ENCODE measurements at places on chromosomes 13 and 19. TPM values are rescaled to one million over a fixed set of nuclear protein-coding genes. Genes with fewer than 3 reads are reported as not detected.
A peak's percentile ranks its signal among the peaks of the same experiment; 100 is the strongest.

The INSR gene
- 11.7 TPM for total RNA-seq

The ZNF491 gene
- total RNA-seq = 1.6 TPM

The CFAP97D2 gene
- total RNA-seq = not detected

The RPS19 gene
- total RNA-seq = 296 TPM

The IGSF23 gene
- not detected for total RNA-seq

The SYNGR4 gene
- not detected for total RNA-seq

The NRTN gene
- not detected for total RNA-seq

The MLNR gene
- total RNA-seq = not detected

The PIBF1 gene
- 15.2 TPM for total RNA-seq

DNA sequence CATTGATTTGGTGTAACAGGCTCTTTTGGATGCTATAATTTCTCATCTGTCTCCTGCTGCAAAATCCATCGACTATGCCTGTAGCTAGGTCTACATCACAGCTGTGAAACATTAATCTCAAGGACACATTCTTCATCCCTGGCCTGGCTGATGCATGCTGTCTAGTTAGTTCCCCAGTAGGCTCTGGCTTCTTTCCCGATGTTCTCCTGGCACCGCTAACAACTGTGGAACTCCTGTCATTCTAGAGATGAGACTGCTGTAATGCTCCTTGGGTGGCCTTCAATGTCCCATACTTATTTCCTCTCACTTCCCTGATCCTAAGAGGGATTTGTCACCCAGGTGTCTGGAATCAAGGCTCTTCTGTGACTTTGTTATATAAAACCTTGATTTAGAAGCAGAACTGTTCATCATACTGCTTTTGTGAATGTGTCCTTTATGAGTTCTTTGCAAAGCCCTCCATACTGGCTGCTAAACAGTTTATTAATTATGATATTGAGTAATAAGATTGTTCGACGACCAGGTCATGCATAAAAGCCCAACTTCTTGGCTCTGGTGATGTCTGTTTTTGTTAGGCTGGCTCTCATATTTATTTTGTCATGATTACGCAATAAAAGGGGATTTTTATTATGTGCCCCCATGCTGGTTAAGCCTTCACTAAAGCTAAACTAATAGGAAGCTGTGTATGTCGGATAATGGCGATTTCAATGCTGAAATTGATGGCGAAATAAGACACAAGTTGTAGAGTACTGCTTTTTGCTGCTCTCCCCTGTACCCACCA lies 227.5 kb downstream of the DCT start:
- no peak for DNase-seq
- H3K4me1 ChIP-seq = peaks cover 19% of the 10 kb centered on the region
- no peaks in the 10 kb centered on the region for H3K27me3 ChIP-seq
- H3K27ac ChIP-seq = no peak overlapping the region
- no peaks in the 10 kb centered on the region for H3K36me3 ChIP-seq

GRCh38 chr13:78832461-78832860 lies 173.5 kb upstream of the OBI1 start:
- H3K4me3 ChIP-seq = no peak overlapping the region
- H3K4me1 ChIP-seq = no peaks in the 10 kb centered on the region

- H3K27ac ChIP-seq = no peak overlapping the region
- H3K36me3 ChIP-seq = no peaks in the 10 kb centered on the region
- peak; percentile 67 for DNase-seq
- H3K27me3 ChIP-seq = no peaks in the 10 kb centered on the region
These were observed 12.8 kb downstream of the FUT6 start for GRCh38 chr19:5826531-5827341.

GRCh38 chr13:66618702-66619101 lies 611.4 kb downstream of the PCDH9 start:
- H3K36me3 ChIP-seq = no peaks in the 10 kb centered on the region
- no peaks in the 10 kb centered on the region for H3K4me1 ChIP-seq
- H3K4me3 ChIP-seq = no peak overlapping the region

GRCh38 chr19:43315851-43316250 lies 37.6 kb upstream of the CD177 start:
- H3K4me3 ChIP-seq = no peak overlapping the region
- no peaks in the 10 kb centered on the region for H3K36me3 ChIP-seq
- no peak overlapping the region for H3K27ac ChIP-seq
- H3K27me3 ChIP-seq = no peaks in the 10 kb centered on the region
- 0 out of 2 replicates have a peak, but pooled peaks cover 6% of the 10 kb centered on the region for H3K4me1 ChIP-seq

DNA sequence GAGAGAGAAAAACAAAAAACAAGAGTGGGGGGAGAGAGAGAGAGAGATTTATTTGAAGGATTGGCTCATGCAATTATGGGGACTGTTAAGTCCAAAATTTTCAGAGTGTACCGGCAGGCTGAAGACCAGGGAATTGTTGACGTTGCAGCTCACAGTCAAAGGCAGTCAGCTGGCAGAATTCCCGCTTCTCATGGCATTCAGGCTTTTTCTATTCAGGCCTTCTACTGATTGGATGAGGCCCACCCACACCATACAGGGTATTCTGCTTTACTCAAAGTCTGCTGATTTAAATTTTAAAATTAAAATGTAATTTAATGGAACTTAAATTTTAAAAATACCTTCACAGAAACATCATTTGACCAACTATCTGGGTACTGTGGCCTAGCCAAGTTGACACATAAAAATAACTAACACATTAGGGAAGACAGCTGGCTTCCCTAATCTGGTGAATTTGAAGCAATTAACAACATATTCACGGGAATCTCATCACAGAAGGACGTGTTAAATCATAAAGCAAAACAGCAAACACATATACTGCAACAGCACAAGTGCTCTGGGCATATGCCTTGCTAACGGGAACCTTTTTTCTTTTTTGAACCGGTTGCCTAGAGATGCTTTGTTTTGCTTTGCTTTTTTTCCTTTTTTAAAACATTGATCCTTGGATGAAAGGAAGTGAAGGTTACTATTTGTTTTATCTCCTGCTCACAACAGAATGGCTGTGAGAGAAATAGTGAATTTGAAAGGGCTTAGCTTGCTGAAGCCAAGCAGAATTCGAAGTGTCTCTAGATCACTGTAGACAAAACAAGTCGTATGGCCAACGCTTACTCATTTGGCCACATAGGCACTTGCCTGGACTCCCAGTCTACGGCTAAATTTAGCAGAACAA lies 505.1 kb downstream of the IRS2 start:
- H3K36me3 ChIP-seq = no peaks in the 10 kb centered on the region
- H3K27ac ChIP-seq = peak overlapping the region; percentile 12
- H3K27me3 ChIP-seq = no peaks in the 10 kb centered on the region
- H3K4me1 ChIP-seq = peaks cover 8% of the 10 kb centered on the region
- DNase-seq = peak; percentile 47
- no peak overlapping the region for H3K4me3 ChIP-seq

DNA sequence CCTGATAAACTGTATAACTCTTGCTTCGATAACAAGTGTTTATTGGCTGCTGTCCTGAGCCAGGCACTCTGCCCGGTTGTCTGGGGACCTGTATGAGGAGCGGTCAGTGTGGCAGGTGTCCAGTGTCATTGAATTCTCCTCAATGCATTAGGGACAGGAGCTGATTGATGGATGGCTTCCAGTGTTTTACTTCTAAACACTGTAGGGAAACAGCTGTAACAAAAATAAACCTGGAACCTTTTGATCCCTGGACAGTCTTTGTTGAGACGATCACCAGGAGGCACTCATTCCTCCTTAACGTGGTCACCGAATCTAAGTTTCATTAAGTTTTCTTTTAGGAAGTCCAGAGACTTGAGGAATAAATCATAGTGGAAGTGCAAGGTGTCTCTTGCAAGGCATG lies 17.9 kb downstream of the UBAC2 start:
- no peak overlapping the region for H3K27ac ChIP-seq
- 0 out of 2 replicates have a peak, but pooled peaks cover 6% of the 10 kb centered on the region for H3K36me3 ChIP-seq

- no peak overlapping the region for H3K27ac ChIP-seq
- H3K4me3 ChIP-seq = no peak overlapping the region
- no peaks in the 10 kb centered on the region for H3K27me3 ChIP-seq
- H3K4me1 ChIP-seq = no peaks in the 10 kb centered on the region
- H3K36me3 ChIP-seq = no peaks in the 10 kb centered on the region
- no peak for DNase-seq
These were observed 5.9 kb downstream of the ANO8 start for GRCh38 chr19:17328517-17329365.

GRCh38 chr19:4748589-4748988 lies 24.9 kb upstream of the DPP9 start:
- no peaks in the 10 kb centered on the region for H3K27me3 ChIP-seq
- H3K4me1 ChIP-seq = peaks cover 11% of the 10 kb centered on the region
- no peak overlapping the region for H3K27ac ChIP-seq
- no peaks in the 10 kb centered on the region for H3K36me3 ChIP-seq

DNA sequence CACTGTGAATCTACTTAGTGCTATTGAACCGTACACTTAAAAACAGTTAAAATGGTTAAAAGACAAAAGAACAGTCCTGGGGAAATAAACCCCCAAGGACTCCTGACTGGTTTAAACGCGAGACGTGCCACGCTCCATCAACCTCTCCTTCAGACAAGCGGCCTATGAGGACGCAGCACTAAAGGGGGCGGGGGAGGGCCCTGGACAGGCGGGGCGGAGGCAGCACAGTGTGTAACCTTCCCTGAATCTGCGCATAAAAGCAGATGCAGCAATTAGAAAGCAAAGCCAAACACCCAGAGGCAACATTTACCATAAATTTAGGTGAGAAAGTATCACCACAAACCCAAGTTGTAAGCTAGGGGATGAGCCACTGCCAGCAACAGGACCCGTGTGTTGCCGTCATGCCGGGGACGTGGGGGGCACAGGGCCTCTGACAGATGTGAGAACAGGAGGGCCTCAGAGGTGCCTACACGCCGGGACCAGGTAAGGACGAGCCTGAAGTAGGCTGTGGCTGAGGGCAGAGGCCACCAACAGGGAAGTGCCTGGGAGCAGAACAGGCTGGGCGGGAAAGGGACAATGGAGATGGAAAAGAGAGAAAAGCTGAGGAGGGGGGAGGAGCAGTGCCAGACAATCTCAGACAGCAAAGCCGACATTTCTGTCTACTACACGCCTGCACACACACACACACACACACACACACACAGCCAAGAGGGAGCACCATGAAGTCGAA lies 15.3 kb upstream of the ADPRHL1 start:
- peaks cover 13% of the 10 kb centered on the region for H3K36me3 ChIP-seq
- no peak overlapping the region for H3K4me3 ChIP-seq
- no peaks in the 10 kb centered on the region for H3K4me1 ChIP-seq

GRCh38 chr13:85314686-85315085 lies 484.5 kb downstream of the SLITRK6 start:
- H3K4me3 ChIP-seq = no peak overlapping the region
- no peaks in the 10 kb centered on the region for H3K36me3 ChIP-seq
- H3K27ac ChIP-seq = no peak overlapping the region
- DNase-seq = no peak
- no peaks in the 10 kb centered on the region for H3K27me3 ChIP-seq

DNA sequence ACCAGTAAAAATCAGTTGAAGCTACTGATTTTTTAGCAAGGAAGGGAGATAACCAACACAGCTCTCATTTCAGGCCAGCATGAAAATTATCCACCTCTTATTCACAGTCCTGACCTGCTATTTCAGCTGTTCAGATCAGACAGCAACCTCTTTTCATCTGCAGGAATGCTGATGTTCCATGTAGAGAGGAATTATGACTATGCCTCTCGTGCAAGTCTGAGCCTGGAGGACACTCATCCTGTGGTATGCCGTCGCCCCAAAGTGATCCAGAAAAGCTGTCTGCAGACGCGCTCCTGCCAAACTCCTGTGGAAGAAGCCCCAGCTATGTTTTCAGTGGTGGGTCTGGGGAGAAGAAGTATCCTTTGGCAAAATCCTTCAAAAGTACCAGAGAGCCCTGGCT lies 563.5 kb upstream of the SLITRK1 start:
- DNase-seq = peak; percentile 66
- H3K27ac ChIP-seq = no peak overlapping the region
- H3K4me3 ChIP-seq = no peak overlapping the region
- H3K36me3 ChIP-seq = no peaks in the 10 kb centered on the region
- peaks cover 5% of the 10 kb centered on the region for H3K4me1 ChIP-seq

GRCh38 chr13:40688781-40689180 lies 22.3 kb upstream of the FOXO1 start:
- no peaks in the 10 kb centered on the region for H3K27me3 ChIP-seq
- H3K4me3 ChIP-seq = no peak overlapping the region
- H3K36me3 ChIP-seq = no peaks in the 10 kb centered on the region
- H3K4me1 ChIP-seq = no peaks in the 10 kb centered on the region

GRCh38 chr13:111905609-111905945 lies 161.4 kb upstream of the SOX1 start:
- H3K27ac ChIP-seq = no peak overlapping the region
- H3K27me3 ChIP-seq = no peaks in the 10 kb centered on the region
- H3K4me3 ChIP-seq = no peak overlapping the region
- no peak for DNase-seq
- no peaks in the 10 kb centered on the region for H3K36me3 ChIP-seq

GRCh38 chr13:50078231-50078894 lies 63.1 kb downstream of the KCNRG start:
- peak overlapping the region; percentile 78 for H3K4me3 ChIP-seq
- H3K27ac ChIP-seq = no peak overlapping the region
- H3K36me3 ChIP-seq = no peaks in the 10 kb centered on the region
- H3K27me3 ChIP-seq = no peaks in the 10 kb centered on the region

DNA sequence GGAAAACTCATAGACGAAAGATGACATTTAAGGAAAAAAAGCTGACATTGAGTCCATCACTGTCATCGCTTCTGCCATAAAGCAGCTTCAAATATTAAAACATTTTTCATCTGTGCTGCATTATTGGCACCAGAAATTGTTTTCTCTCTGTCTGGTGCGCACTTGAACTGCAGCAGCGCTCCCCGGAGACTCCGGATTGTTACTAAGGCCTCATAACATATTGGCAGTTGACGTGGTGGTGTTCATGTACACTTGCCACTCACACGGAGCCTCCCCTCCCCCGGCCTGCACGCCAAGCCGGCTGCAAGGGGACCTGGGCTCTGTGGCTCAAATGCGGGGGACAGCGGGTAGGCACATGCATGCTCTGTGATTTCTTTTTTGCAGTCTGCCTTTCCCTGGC lies 203.2 kb downstream of the TSHZ3 start:
- H3K36me3 ChIP-seq = no peaks in the 10 kb centered on the region
- no peak overlapping the region for H3K4me3 ChIP-seq
- peaks cover 15% of the 10 kb centered on the region for H3K4me1 ChIP-seq
- no peak overlapping the region for H3K27ac ChIP-seq
- no peaks in the 10 kb centered on the region for H3K27me3 ChIP-seq

DNA sequence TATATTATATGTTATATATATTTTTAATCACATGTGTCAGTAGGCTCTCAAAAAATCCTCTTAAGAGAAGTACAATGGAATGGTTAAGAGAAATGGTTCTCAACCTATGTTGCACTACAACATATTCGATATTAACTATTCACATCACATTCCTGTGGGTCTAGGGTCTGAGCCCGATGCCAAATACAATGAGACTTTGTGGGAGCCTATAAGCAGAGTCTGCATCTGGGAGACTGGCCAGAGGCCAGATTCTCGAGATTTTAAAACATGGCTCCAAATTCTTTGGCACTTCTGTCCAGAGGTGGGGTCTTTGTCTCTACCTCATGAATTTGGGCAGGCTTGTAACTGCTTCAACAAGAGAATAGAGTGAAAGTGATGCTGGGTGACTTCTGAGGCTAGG lies 79.4 kb upstream of the NBEA start:
- H3K36me3 ChIP-seq = no peaks in the 10 kb centered on the region
- DNase-seq = no peak
- no peaks in the 10 kb centered on the region for H3K27me3 ChIP-seq
- no peak overlapping the region for H3K4me3 ChIP-seq
- H3K27ac ChIP-seq = no peak overlapping the region

All from GM23248 (cell line).